ENCODE measurements at places on chromosomes 12 and 14. TPM values are rescaled to one million over a fixed set of nuclear protein-coding genes. Genes with fewer than 3 reads are reported as not detected.

Gene RTN1
- total RNA-seq, result 2.6 TPM

Gene BCL11B
- 0.13 TPM for total RNA-seq

Gene KRT71
- not detected for total RNA-seq

Gene GXYLT1
- 11.3 TPM for total RNA-seq

Gene TXNDC16
- 2.8 TPM for total RNA-seq

Gene KRT78
- total RNA-seq, result not detected
